Activated CD4-positive, alpha-beta T cell treated with anti-CD3 and anti-CD28 coated beads, Interleukin-2, amount 50 U/mL, for 16 hours (primary cell): ENCODE measurements at places on chromosomes 6 and 20.

DNA sequence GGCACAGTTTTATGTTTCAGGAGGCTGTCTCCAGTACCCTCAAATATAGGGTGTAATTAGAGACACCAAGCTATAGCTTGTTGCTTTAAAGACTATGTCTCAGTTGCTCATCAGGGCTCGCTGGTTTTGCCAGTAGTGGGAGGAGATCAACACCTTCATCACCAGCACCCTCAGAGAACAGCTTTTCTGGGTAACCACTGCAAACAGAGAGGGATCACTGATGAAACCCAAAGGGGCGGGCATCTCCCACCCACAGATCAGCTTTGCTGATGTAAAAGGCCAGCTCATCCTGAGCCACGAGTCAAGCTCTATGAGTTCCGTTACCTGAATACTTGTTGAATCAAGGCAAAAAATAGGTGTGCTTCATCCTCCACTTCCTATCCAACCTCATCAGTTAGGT lies 187.7 kb downstream of the AIG1 start:
- DNase-seq = no peak

- DNase-seq = no peak
These were observed 743.7 kb downstream of the TBC1D32 start for GRCh38 chr6:120590611-120591010.

- peak; percentile 59 for DNase-seq
These were observed 606 bp upstream of the ULBP1 start for GRCh38 chr6:149963212-149963461.

DNA sequence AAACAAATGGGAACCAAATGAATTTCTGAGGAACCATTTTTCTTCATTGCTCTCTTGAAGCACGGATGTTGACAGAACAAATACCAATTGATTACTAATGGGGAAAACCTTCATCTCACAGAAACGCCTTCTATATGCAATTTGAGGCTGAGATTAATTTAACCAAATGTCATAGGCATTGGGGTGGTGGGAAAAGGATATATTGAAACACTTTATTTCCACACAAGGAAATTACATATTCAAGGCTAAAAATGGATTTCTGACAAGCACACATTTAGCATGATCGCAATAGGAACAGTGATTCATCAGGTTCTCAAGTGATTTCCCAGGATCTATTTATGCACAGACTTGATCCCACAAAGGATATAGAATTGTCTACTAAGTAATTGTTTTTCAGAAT lies 88.9 kb downstream of the COL12A1 start:
- no peak for DNase-seq

DNA sequence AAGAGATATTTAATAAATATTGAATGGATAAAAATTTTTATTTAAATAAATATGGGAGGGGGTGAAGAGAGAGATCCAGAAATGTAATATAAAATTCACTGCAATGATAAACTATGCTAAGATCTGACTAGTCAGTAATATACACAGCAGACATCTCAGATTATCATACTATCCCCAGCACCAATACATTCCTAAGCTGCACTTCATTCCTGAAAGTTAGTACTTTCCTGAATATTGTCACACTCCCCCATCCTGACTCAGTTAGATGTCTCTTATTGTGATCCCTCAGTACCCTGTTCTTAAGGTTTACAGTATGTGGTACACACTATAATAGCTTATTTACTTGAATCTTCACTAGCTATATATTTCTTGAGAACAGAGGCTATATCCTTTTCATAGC lies 88.3 kb upstream of the KCNQ5 start:
- no peak for DNase-seq

DNA sequence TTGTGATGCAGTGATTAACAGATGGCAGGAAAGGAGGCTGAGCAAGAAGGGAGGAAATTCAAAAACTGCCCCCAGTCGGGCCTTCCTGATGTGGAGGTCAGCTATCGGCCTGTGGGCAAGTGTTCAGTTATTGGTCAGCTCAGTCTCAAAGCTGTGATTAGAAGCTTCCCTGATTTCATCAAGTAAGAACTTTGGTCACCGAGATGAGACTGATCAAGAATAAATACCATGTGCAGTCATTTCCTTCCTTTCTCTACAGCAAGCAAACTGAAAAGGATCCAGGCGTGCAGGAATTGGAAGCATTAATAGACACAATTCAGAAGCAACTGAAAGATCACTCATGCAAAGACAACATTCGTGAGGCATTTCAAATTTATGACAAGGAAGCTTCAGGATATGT lies 69.7 kb downstream of the EFHC1 start:
- no peak for DNase-seq

DNA sequence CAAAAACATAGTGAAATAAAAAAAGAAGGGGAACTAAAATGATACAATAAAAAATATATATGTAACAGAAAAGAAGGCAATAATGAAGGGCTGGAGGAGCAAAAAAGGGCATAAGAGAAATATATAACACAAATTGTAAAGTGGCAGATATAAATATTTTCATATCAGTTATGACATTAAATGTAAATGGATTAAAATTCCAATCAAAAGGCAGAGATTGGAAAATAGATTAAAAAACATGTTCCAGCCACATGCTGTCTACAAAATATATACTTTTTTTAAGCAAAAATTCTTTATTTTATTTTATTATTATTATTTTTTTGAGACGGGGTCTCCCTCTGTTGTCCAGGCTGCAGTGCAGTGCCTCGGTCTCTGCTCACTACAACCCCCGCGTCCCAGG lies 23.9 kb upstream of the NT5E start:
- DNase-seq = no peak

GRCh38 chr20:49951151-49951550 lies 15.0 kb downstream of the RNF114 start:
- DNase-seq = peak; percentile 50

DNA sequence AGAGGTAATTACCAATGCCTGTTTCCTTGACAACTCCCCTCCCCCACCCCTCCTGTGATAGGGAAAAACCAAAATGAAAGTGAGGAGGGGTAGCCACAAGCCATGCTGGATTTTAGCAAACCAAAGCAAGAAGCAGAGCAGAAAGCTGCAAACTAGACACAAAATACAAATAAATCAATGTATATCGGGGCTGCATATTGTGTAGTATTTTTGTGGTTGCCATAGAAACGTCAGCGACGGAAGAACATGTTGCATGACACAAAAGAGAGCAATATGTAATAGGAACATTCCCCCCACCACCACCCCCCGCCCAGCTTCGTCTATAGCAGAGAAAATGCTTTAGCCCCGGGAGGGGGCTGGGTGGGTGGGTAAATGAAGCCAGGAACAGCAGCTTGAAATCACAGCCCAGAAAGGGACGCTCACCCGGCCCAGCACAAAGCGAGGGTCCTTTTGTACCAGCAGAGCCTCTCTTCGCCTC lies 548 bp downstream of the AGPAT4 start:
- peak; percentile 40 for DNase-seq

GRCh38 chr6:167462514-167463312 lies 137.8 kb downstream of the TTLL2 start:
- DNase-seq = no peak

- no peak for DNase-seq
These were observed 47.5 kb upstream of the PROKR2 start for GRCh38 chr20:5364136-5364821.

DNA sequence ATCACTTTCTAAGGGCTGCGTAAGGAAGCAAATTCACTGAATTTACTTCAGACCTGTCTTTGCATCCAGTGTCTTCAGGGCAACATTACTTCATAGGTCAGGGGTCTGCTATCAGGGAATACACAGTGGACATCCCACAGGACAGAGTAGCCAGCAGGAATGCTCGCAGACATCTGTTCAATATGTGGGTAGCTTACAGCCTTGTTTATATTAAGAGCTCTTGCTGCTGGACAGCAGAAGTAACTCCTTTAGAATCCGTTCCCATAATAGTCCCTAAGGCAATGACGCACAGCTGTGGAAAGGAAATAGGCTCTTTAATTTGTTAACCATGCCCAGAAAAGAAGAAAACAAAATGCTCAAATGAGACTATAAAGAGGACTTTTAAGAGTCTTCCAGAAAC lies 198.7 kb downstream of the MOXD1 start:
- DNase-seq = no peak

DNA sequence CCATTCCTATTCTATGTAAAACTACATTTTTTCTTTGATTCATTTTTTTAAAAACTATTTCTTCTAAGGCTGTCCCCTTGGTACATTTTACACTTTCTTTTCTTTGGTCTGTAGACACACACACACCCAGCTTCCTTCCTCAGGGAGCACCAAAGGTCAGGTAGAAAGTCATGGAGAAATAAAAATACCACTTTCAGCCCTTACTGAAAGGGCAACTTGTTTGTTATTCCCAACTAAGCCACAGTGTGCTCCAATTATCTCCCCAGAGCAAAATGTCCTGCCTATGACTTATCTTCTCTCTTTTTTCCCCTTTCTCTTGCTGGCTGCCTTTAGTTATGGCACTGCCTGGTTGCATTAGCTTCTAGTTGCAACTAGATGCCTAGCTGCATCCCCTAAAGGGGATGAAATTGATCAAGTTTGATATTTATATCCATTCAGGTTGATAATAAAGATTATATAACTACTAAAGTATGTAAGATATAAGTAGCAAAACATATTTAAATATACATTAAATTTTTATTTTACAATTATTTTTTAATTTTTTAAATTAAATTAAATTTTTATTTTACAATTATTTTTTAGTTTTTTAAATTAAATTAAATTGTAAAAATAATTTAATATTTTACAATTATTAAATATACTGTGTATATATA lies 21.6 kb upstream of the LRRC1 start:
- DNase-seq = no peak

DNA sequence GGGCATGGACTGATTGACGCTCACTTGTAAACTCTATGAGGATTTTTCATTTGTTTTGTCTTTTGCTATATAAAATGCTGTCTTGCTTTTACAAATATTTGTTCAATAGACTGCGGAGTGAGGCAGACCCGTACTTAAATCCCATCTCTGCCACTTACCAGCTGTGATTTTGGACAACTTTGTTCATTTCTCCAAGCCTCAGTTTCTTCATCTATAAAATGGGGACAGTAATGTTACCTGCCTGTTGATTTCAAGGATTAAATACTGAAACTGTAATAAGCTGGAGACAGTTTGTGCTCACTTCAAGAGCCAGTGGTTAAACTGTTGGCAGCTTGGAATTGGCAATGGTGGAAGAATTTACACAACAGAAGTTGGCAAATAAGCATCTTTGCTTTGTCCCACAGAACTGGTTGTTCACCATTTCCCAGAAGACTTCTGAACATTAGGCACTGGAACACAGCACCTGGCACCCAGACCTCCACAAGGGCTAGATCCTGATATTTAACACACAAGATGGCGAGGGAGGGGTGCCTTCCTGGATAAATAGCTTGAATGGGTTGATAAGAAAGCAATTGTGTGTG lies 479.2 kb downstream of the QKI start:
- no peak for DNase-seq

DNA sequence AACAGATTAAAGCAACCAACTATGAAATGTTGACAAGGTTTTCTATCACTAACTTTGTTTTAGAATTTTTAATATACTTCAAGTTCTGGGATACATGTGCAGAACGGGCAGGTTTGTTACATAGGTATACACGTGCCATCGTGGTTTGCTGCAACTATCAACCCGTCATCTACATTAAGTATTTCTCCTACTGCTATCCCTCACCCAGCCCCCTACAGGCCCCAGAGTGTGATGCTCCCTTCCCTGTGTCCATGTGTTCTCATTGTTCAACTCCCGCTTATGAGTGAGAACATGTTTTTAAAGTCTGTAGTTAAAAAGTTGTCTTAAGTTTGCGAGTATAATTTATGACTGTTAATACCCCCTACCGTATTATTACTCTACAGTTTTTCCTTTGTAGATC lies 844.3 kb upstream of the MANEA start:
- DNase-seq = no peak
